ENCODE measurements at places on chromosomes 1 and 21. TPM values are rescaled to one million over a fixed set of nuclear protein-coding genes. Genes with fewer than 3 reads are reported as not detected.

GRCh38 chr1:20884513-20884912 is 97.4 kb upstream of the HP1BP3 start:
- no peaks in the 10 kb centered on the region for H3K27me3 ChIP-seq
- no peaks in the 10 kb centered on the region for H3K4me1 ChIP-seq
- no peak for DNase-seq
- H3K36me3 ChIP-seq: no peaks in the 10 kb centered on the region

DNA sequence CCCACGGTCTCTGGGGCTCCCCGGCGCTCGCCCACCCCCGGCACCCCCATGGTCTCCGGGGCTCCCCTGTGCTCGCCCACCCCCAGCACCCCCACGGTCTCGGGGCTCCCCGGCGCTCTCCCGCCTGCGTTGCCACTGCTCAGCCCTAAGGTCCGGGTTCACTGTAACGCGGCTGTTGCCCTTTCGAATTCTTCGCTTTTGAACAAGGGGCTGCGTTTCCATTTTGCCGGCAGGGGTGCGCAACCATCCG is 5.2 kb upstream of the FTCD start:
- no peaks in the 10 kb centered on the region for H3K27me3 ChIP-seq
- no peaks in the 10 kb centered on the region for H3K4me1 ChIP-seq
- H3K27ac ChIP-seq: no peak overlapping the region

DNA sequence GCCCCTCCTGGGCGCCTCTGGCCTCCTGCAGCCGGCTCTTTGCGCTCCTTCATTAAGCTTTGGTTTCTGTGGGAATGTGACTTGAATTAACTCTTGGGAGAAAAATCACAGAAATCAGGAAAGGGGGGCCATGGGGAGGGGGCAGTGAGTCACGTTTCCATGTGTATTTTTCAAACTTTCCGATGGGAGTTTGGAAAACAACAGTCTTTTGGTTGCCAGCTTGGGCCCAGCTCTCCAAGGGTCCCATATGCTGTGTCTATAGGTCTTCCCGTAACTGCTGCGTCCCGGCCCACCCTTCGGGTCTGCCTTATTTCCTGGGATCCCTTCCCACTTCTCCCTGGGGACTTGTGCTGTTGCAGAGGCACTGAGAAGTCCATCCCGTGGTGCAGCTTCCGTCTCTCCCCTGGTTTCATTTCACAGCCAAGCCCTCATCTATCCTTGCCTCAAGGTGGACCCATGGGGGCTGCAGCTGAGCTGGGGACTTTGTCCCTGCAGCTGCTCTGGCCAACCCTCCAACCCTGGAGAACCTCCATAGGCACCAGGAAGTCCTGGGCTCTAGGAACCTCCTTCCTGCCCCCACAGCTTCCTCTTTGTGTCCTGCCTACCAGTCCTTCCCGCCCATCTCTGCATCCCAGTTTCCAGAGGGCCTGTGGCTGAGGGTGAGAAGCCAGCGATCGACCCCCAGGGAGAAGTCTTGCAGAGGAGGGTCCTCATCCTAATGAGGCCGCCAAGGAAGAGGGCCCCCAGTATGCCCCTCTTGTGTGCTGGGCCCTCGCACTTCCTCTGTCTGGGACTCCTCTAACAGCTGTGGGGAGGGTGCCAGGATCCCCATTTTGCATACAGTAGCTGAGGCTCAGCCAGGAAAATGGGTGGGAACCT is 11.6 kb upstream of the LMNA start:
- no peak overlapping the region for H3K27ac ChIP-seq
- H3K27me3 ChIP-seq: no peaks in the 10 kb centered on the region
- H3K4me3 ChIP-seq: no peak overlapping the region
- no peaks in the 10 kb centered on the region for H3K36me3 ChIP-seq

The PTPRC gene
- 0.79 TPM for total RNA-seq

- peak; percentile 43 for DNase-seq
- no peaks in the 10 kb centered on the region for H3K36me3 ChIP-seq
- H3K27me3 ChIP-seq: no peaks in the 10 kb centered on the region
- peaks cover 12% of the 10 kb centered on the region for H3K4me1 ChIP-seq
- H3K4me3 ChIP-seq: no peak overlapping the region
- H3K27ac ChIP-seq: no peak overlapping the region
Observed at GRCh38 chr1:74689621-74690363, 16.2 kb upstream of the ERICH3 start.

DNA sequence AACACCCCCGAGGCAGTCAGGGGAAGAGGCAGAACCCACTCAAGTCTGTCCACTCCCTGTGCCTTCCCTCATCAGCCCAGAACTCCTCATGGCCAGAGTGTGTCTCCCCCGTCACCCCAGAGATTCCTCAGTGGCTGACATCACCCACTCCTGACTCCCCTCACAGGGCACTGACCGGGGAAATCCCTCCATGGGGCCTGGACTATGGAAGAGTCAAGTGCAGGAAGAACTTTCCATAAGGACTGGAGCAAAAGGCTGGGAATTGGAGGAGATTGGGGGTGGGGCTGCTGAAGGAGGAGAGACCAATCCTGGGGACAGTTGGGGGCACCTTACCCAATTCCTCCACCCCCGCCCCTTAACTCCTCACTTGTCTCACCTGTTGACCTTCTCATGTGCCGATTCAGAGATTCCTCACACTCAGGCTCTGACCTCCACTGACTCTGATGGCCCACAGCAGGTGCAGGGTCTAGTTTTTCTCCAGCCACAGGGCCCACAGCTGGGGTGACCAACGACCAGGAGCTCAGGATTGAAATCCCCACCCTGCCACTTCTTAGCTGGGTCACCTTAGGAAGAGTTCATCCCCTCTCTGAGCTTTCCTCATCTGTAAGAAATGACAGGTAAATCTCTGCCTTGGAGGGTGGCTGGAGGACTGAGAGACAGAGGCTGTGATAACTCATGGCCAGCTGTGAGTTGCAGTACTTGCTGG is 481 bp upstream of the EXTL1 start:
- no peak overlapping the region for H3K4me3 ChIP-seq
- H3K27ac ChIP-seq: no peak overlapping the region
- H3K36me3 ChIP-seq: no peaks in the 10 kb centered on the region
- H3K27me3 ChIP-seq: no peaks in the 10 kb centered on the region

The RAB7B gene
- total RNA-seq: not detected

GRCh38 chr1:93002781-93003180 is 41.5 kb upstream of the DIPK1A start:
- no peaks in the 10 kb centered on the region for H3K36me3 ChIP-seq
- no peak overlapping the region for H3K4me3 ChIP-seq
- peaks cover 64% of the 10 kb centered on the region for H3K4me1 ChIP-seq
- DNase-seq: no peak
- no peaks in the 10 kb centered on the region for H3K27me3 ChIP-seq

DNA sequence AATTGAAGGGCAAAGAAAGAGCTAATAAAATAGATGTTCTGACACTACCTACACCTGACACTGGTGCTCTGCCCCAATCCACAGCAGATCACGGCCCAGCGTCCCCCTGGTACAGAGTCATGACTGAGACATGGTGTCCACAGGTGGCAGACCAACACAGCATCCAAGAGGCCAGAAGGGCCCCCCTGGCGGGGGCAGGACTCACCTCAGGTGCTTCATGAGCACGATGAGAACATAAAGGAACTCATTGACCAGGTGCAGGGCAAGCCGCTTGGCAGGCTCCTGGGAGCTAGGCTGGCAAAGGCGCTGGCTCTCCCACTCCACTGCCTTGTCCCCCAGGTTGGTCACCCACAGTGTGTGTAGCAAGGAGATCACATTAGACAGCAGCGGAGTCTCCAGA is 20.4 kb downstream of the MRAP start:
- no peak overlapping the region for H3K4me3 ChIP-seq
- no peaks in the 10 kb centered on the region for H3K27me3 ChIP-seq
- H3K4me1 ChIP-seq: no peaks in the 10 kb centered on the region
- peaks cover 5% of the 10 kb centered on the region for H3K36me3 ChIP-seq

The CCDC27 gene
- not detected for total RNA-seq

DNA sequence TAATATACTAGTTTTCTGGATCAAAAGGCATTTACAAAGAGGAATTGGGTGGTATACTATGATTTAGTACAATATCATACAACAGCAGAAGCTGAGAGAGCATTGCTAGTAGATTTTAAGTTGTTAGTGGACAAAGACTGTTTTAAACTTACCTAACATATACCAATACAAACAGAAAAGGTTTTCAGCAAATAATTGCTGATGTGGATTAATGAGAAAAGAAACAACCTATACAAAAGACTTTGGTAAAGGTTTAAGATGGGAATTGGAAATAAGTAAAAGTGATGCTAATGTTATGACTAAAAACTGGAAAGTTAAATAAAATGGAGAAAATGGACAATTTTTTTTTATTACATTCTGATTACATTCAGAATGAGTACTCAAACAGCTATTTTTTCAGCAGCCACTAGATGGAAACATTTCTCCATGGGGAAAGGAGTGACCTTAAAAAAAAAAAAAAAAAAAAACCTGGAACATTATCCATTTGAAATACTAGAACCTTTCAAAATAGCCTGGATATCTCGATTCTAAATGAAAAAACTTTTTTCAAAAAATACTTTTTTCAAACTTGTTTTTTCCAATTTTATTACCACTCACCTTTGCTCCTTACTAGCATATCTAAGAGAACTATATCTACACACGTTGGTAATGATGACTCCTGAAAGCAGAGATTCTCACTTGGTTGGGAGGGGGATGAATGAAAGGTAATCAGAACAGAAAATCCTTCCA is 55.4 kb downstream of the EPRS1 start:
- no peak overlapping the region for H3K4me3 ChIP-seq
- peaks cover 30% of the 10 kb centered on the region for H3K36me3 ChIP-seq
- H3K27me3 ChIP-seq: no peaks in the 10 kb centered on the region
- H3K4me1 ChIP-seq: no peaks in the 10 kb centered on the region

DNA sequence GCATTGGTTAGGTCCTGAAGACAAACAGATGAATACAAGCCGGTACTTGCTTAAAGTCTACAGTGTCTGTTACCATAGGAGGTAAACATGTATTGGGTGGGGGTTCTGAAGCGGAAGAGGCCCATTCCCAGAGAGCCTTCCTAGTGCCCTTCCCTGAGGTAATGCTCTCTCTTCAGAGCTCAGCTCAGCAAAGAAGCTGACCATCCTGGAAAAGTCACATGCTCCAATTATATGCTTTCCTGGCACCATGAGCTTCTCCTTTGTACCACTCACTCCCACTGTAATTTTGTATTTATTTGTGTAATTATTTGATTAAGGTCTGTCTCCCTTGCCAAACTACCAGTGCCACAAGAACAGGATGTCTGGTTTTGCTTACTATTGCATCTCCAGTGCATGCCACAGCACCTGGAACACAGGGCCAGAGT is 42.0 kb downstream of the RAB3B start:
- H3K36me3 ChIP-seq: no peaks in the 10 kb centered on the region
- H3K4me1 ChIP-seq: no peaks in the 10 kb centered on the region
- DNase-seq: no peak
- no peaks in the 10 kb centered on the region for H3K27me3 ChIP-seq
- no peak overlapping the region for H3K27ac ChIP-seq
- no peak overlapping the region for H3K4me3 ChIP-seq

DNA sequence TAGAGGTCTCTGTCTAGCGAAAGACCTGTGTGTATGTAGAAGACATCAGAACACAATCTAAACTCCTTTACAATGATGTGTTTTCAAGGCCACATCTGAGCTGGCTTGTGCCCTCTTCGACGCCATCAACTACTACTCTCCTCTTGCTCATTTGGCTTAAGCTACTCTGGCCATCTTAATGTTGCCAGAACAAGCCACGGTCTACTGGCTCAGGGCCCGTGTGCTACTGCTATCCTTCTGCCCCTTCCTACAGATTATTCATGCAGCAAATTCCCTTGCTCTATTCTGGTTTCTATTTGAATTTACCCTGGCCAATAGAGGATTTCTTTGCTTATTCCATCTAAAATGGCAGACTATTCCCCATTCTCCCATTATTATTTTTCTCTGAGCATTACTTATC is 121.7 kb downstream of the ZZZ3 start:
- H3K27me3 ChIP-seq: no peaks in the 10 kb centered on the region
- no peak overlapping the region for H3K4me3 ChIP-seq
- no peak for DNase-seq

The MANEAL gene
- total RNA-seq: 13.1 TPM

DNA sequence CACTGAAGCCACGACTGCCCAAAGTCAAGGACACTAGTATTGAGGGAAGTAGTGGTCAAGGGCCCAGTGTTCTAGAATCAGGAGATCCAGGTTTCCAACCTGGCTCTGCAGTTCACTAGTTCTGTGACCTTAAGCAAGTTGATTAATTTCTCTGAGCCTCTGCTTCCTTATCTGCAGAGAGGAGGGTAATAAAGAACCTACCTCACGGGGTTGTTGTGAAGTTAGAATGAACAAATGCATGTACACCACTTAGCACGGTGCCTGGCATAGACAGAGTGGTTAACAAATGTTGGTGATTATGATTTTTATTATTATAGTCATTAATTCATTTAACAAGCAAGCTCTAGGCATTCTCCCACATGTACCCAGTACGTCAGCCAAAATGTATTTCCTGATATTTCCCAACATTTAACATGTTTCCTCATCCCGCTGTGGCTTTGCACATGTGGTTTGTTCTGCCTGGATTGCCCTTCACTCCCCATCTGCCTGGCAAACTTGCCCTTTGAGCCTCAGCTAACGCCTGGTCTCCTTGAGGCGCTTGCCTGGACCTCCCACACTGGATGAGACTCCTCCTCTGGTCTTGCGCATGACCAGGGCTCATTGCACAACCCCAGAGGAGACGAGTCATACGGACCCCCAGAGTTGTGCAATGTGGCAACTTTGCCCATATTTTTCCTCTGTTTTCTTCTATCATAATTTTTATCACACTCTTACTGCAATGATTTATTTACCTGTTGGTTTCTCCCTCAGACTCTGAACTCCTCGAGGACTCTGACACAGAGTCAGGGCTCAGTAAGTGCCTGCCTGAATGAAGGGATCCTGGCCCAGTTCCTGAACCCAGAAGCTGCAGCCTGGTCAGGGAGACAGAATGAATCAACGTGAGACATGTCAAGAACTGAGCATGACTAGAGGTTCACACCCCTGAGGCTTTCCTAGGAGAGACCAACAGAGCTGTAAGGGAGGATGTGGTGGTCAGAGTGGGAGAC is 20.7 kb upstream of the MFSD2A start:
- H3K4me3 ChIP-seq: no peak overlapping the region
- peaks cover 21% of the 10 kb centered on the region for H3K4me1 ChIP-seq
- no peaks in the 10 kb centered on the region for H3K36me3 ChIP-seq
- DNase-seq: peak; percentile 17
- H3K27ac ChIP-seq: peak overlapping the region; percentile 44

GRCh38 chr1:177383715-177384114 is 213.0 kb downstream of the BRINP2 start:
- no peak for DNase-seq
- H3K4me3 ChIP-seq: no peak overlapping the region
- no peak overlapping the region for H3K27ac ChIP-seq
- no peaks in the 10 kb centered on the region for H3K36me3 ChIP-seq

The HES5 gene
- total RNA-seq: not detected

Data from PC-9 (cell line).